ENCODE measurements at places on chromosomes 4 and X.

DNA sequence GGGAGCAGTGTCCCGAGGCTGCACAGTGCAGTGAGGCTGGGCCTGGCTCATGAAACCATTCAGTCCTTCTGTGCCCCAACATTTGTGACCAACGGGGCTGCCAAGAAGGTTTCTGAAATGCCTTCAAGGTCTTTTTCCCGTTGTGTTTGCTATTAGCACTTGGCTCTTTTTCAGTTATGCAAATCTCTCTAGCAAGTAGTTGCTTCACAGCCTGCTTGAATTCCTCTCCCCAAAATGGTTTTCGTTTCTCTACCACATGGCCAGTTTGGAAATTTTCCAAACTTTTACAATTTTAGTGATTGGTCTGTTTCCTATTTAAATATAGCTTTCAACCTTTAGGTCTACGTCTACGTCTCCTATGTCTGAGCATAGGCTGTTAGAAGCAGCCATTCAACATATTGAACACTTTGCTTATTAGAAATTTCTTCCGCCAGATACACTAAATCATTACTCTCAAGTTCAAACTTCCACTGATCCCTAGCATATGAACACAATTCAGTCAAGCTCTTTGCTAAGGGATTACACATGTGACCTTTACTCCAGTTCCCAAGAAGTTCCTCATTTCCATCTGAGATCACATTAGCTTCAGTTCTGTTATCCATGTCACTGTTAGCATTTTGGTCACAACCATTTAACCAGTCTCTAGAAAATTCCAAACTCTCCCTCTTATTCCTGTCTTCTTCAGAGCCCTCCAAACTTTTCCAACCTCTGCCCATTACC, 901.8 kb downstream of the GLUD2 start:
- no peak for DNase-seq

DNA sequence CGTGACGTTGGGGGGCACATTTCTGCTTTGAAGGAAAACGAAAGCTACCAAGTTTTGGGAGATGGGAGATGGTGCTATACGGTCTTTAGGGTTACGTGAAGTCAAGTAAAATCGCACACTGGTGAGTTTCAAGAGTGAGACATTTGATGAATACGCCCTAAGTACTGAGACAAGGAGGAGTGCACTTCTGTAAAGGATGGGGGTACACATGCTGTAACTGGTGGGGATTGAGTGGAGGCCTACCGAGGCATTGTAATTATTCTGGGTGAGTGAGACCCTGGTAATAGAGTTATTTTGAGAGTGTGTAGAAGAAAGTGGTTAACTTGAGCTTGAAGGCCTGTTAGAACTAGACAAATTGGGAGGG, 536 bp downstream of the SH3BGRL start:
- no peak for DNase-seq

DNA sequence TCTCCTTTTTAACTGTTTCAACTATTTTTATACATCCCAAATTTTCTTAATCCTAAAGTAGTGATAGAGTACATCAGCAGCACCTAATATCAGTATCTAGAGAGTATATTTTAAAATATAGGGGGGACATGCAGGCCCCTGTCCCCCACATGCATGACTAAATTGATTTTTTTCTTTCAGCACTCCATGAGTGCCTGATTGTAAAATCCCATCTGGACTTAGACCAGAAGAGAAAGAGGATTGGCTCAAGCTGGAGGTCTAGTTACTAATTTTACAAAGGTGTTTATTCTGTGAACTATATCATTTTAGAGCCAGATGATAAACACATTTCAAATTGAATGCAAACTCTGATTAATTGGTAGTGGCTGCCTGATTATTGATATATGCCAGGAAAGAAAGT, 1533.9 kb upstream of the PABPC4L start:
- DNase-seq, result no peak

GRCh38 chr4:73815145-73815544, 21.3 kb upstream of the CXCL6 start:
- no peak for DNase-seq

- DNase-seq, result no peak
These were observed 4.2 kb downstream of the GASK1B start for GRCh38 chr4:158168606-158169005.

GRCh38 chr4:93467484-93468155, 360.9 kb upstream of the ATOH1 start:
- no peak for DNase-seq

- no peak for DNase-seq
These were observed 27.1 kb upstream of the REST start for GRCh38 chr4:56880572-56880971.

DNA sequence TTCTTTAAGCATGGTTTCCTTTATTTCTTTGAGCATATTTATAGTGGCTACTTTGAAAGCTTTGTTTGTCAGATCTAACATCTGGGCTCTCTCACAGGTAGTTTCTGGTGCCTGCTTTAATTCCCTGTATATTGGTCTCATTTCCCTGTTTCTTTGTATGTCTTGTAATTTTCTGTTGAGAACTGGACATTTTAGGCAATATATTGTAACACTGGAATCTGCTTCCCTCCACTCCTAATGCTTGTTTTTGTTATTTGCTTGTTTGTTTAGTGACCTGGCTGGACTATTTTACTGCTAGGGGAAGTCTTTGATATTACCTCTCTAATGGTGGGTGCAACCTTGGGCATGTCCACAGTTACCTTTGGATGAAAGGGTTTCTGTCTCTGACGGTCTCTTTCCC, 25.0 kb downstream of the BMPR1B start:
- no peak for DNase-seq

DNA sequence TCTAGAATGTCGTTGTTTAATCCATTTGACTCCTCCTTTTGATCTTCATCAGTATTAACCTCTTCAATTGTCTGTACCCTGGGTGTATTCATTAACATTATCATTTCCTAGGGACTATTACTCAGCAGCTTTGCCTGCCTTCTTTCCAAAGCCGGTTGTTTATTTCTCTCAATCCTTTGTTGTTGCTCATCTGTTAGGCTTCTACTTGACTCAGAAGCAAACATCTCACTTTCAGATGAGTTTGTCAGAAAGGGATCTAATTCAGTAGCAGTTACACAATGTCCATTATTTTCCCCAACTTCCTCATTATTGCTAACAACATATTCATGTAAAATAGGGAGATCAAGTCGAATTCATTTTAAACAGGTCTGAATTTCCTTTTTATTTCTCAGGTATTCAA, 22.1 kb upstream of the HSD17B10 start:
- DNase-seq, result no peak

DNA sequence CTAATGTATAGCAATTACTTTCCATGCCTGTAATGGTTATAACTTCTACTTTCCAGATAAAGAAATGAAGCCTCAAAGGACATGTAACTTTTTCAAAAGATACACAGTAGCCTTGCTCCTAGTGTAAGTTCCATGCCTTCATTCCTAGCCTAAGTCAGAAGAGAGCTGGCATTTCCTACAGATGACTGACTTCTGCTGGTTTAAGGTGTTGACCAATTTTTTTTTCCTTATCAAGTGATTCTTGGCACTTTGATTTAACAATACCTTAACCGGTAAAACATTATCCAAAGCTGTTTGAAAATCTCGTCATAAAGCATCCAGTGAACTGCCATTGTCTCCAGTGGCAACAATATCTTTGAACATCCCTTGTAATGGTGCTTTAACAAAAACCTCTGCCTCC, 145.1 kb upstream of the VCX3A start:
- DNase-seq, result no peak

GRCh38 chrX:73855546-73855945, 292.5 kb downstream of the CHIC1 start:
- no peak for DNase-seq

- DNase-seq, result no peak
These were observed 22.1 kb downstream of the LIMCH1 start for GRCh38 chr4:41559940-41560516.

DNA sequence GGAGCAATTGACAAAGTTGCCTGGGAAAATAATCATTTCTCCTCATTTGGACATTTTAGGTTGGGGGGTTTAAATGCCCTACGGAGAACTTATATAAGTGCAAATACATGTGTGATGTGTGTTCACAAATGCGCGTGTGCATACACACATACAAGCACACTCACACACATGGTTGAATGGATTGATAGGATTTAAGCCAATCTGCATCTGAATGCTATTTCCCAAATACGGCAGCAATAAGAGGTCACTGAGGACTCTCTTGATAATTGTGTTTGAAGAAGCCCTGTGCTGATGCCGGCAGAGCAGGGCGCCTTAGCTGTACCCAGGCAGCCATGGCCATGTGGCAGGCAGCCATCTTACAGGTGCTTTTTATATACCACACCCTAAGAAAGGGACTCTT, 165.3 kb upstream of the LEF1 start:
- DNase-seq, result no peak

DNA sequence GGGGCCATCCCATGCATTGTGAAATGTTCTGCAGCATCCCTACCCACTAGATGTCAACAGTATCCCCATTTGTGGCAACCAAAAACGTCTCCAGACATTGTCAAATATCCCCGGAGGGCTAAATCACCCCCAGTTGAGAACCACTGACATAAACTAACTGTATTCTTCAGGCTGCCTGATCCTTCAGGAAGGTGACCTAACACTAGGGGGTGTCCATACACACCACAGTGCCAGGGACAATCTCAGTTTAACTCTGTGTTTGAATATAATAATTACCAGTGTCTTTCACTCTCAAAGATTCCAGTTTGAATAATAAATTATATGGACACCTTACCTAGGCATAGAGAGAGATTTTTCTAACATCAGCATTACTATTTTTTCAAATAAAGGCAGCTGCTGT, 6.4 kb downstream of the ACE2 start:
- no peak for DNase-seq

GRCh38 chr4:70623323-70623722, 5.2 kb upstream of the ENAM start:
- no peak for DNase-seq

DNA sequence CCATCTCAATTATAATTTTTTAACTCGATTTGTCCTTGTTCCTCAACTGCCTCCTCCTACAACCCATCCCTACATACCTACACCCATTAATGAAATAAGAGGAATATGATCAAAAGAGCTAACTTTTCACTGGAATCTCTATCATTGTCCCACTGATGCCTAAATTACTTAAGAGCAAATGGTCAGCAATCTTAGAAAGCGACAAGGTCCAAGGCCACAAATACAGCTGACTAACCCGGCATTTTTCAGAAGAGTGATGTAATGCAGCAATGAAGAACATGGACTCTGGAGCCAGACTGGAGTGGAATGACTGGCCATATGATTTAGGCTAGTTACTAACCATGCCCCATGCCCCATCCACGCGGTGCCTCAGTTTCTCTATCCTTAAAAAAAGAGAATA, 56.2 kb downstream of the PPA2 start:
- DNase-seq, result no peak

GRCh38 chrX:107766470-107767150, 9.0 kb downstream of the TSC22D3 start:
- DNase-seq, result no peak

- no peak for DNase-seq
These were observed 3.2 kb downstream of the SNX25 start for GRCh38 chr4:185212581-185212980.

GRCh38 chr4:144451766-144452450, 194.0 kb upstream of the HHIP start:
- DNase-seq, result no peak

DNA sequence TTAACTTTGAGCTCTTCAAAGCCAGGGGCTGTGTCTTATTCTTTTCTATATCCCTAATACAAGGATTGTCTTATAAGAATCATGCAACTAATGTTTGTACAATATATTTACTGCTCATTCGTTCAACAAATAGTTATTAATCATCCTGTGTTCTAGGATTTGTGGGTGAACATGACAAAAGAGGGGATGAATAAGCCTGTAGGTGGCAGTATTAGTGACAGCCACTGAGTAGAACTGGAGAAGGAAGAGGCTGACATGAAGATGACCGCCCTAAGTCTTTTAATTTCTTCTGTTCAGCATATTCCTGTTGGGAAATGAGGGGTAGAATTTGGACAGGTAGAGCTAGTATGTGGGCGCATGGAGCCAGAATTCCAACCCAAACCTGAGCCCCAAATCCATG, 11.9 kb upstream of the LINC00632 start:
- DNase-seq, result no peak

DNA sequence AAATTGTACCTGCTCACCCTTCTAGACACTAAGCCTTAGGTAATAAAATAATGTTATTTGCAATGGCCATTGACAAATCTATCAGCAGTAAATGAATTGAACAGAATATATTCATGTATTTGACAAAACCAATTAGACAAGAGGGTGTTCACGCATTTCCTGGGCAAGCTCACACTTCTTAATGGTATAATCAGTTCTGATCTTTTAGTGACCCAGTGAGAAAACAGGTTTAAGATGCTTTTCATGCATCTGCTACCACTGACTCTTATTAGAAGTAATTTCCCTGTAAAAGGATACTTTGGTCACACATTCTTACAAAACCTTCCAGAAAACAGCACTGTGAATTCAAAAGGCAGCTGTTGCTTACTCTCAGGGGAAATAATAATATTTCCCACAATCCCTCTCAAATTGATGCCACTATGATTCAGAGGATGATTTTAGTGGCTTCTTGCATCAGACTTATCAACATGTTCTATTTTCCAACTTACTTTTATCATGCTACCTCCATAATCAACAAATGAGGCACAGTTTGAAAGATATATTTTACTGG, 313.9 kb upstream of the NWD2 start:
- DNase-seq, result no peak

DNA sequence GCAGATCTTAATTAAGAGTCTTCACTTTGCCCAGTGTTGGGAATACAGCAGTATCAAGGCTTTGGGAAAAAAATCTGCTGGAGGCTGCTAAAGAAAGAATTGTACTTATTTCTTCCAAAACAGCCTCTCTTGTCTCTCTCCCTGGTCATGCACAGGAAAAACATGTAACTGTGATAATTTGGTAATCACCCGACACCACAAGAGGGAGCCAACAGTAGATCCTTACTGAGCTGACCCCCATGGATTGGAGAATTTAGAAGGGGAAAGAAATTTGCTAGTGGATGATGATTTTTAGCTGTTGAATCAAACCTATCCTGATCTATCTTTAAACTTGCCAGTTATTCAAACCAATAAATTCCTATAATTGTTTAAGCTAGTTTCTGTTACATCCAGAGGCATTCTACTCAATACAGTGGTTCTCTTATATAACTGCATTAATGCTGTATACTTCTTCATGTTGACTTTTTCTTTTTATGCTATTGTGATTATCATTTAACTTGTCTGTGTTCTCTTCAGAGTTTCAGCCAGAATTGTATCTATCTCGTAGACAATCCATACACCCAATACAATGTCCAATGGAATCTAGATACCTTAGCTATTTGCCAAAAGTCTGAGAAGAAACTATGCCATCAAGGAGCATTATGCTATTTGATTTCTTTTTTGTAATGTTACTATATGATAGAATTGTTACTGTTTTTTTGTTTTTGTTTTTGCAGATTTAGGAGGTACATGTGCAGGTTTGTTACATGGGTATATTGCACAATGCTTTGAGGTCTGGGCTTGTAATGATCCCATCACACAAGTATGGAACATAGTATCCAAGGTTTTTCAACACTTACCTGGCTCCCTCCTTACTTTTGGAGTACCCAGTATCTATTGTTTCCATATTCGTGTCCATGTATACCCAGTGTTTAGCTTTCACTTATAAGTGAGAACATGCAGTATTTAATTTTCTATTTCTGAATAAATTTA, 31.3 kb upstream of the ARHGEF38 start:
- no peak for DNase-seq
